Stimulated activated naive CD8-positive, alpha-beta T cell treated with anti-CD3 and anti-CD28 coated beads, Interleukin-15, amount 100 ng/mL, for 72 hours (primary cell): ENCODE measurements at places on chromosomes 5 and 9.

DNA sequence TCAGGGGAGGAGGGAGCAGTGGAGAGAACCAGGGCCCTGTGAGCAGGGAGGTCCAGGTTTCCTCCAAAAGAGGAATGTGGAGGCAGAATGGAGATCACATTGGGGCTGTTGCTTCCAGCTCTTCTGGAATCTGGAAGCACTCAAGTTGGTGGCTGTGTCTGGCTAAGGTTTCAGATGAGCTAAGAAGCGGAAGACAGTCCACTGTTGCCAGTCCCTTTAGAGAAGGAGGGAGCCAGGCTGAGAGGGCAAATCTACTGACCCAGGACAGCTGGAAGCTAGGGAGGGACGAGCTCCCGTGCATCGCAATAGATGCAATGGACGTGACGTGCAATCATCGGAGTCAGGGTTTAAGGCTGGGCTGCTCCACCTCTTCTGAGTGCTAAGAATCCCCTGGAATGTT is 71.2 kb downstream of the TENT4A start:
- DNase-seq: no peak

GRCh38 chr5:132269635-132270334 is 12.3 kb downstream of the PDLIM4 start:
- DNase-seq: peak; percentile 4

GRCh38 chr9:5466005-5466404 is 15.7 kb downstream of the CD274 start:
- DNase-seq: no peak

GRCh38 chr5:174172152-174172551 is 126.6 kb downstream of the NSG2 start:
- DNase-seq: no peak
